Smooth muscle cell of trachea (primary cell): ENCODE measurements at places on chromosomes 3 and 15. TPM values are rescaled to one million over a fixed set of nuclear protein-coding genes. Genes with fewer than 3 reads are reported as not detected.

The HDC gene
- total RNA-seq = not detected in 2 replicates

The APOD gene
- 1.6 and 2.8 TPM in 2 replicates for total RNA-seq

The GOLGA8S gene
- under 0.01 and 0.15 TPM in 2 replicates for total RNA-seq

The CYP19A1 gene
- 5.1 and 8.3 TPM in 2 replicates for total RNA-seq

The PAQR5 gene
- 5.8 and 7.9 TPM in 2 replicates for total RNA-seq

The GP5 gene
- total RNA-seq = 0.17 TPM in 1 of 2 replicates, not detected in the other

The STAC gene
- total RNA-seq = 2.5 and 3.6 TPM in 2 replicates

The CAPN3 gene
- total RNA-seq = 1.0 and 2.8 TPM in 2 replicates

The CYP8B1 gene
- not detected in 2 replicates for total RNA-seq

The EPHB3 gene
- 12.4 and 18.0 TPM in 2 replicates for total RNA-seq

The CACNA1D gene
- total RNA-seq = 0.33 and 0.87 TPM in 2 replicates

The RASSF1 gene
- 43.8 and 49.6 TPM in 2 replicates for total RNA-seq

The NR2F2 gene
- 23.0 and 23.9 TPM in 2 replicates for total RNA-seq

The GTF2A2 gene
- total RNA-seq = 23.7 and 39.4 TPM in 2 replicates

The CHL1 gene
- total RNA-seq = 3.3 and 8.9 TPM in 2 replicates

The ALPK3 gene
- 0.33 and 0.87 TPM in 2 replicates for total RNA-seq

The COL6A6 gene
- total RNA-seq = 1.6 and 4.1 TPM in 2 replicates

The GATM gene
- total RNA-seq = 0.17 and 0.44 TPM in 2 replicates

The TRPC1 gene
- total RNA-seq = 34.6 and 49.5 TPM in 2 replicates

The DIPK2A gene
- total RNA-seq = 58.2 and 93.1 TPM in 2 replicates

The TBC1D5 gene
- total RNA-seq = 114 and 152 TPM in 2 replicates

The CSPG5 gene
- under 0.01 and 0.44 TPM in 2 replicates for total RNA-seq

The MAP6D1 gene
- 1.9 and 2.3 TPM in 2 replicates for total RNA-seq

The SLC24A5 gene
- total RNA-seq = not detected in 2 replicates

The PLIN1 gene
- total RNA-seq = under 0.01 and 0.50 TPM in 2 replicates

The SV2B gene
- not detected in 2 replicates for total RNA-seq

The SLC2A2 gene
- not detected in 2 replicates for total RNA-seq

The CSPG4 gene
- 130 and 133 TPM in 2 replicates for total RNA-seq

The CKMT1B gene
- not detected in 2 replicates for total RNA-seq

The KIF7 gene
- 11.9 and 19.7 TPM in 2 replicates for total RNA-seq

The CTXN2 gene
- not detected in 2 replicates for total RNA-seq

The CACNA2D3 gene
- under 0.01 and 0.15 TPM in 2 replicates for total RNA-seq

The EAF1 gene
- total RNA-seq = 15.3 and 23.0 TPM in 2 replicates

The CFAP100 gene
- not detected in 2 replicates for total RNA-seq

The SHF gene
- 2.5 and 4.3 TPM in 2 replicates for total RNA-seq

The NAALADL2 gene
- total RNA-seq = 19.2 and 19.7 TPM in 2 replicates

The ZNF620 gene
- total RNA-seq = 0.66 and 1.0 TPM in 2 replicates

The ZNF385D gene
- total RNA-seq = 0.66 and 6.5 TPM in 2 replicates

The MAN2A2 gene
- 13.2 and 27.1 TPM in 2 replicates for total RNA-seq

The DPPA2 gene
- total RNA-seq = not detected in 2 replicates

The GOLGA8O gene
- 0.50 TPM in 1 of 2 replicates, not detected in the other for total RNA-seq

The CDC25A gene
- total RNA-seq = 1.3 and 2.6 TPM in 2 replicates

The P2RY1 gene
- total RNA-seq = 4.0 and 4.1 TPM in 2 replicates
